Activated T-helper 1 cell treated with anti-CD3 and anti-CD28 coated beads, Interleukin-2, amount 50 U/mL, for 16 hours (primary cell): ENCODE measurements at places on chromosomes 3 and 15.

- no peak for DNase-seq
These were observed 5.5 kb downstream of the SSUH2 start for GRCh38 chr3:8638994-8639658.

GRCh38 chr3:121594850-121595249 is 1.7 kb downstream of the FBXO40 start:
- DNase-seq, result no peak

GRCh38 chr3:123602325-123602724 is 17.5 kb upstream of the HACD2 start:
- no peak for DNase-seq

DNA sequence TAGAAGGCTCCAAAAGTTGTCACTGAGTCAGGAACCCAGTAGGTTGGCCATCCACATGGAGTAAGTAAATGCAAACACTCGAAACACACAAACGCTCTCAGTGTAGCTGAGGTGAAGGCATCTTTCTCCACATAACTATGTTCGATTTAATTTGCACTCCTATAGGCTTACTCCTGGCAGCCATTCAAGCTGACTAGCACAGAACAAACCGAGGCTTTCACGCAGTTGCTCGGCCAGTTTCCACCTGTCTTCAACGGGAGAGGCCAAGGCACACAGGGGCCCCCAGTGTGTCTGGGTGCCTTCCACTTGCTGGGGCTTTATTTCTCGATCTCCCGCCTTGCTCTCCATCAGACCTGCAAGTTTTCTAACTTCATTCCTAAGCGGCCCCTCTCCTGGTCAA is 18.9 kb downstream of the RGMA start:
- DNase-seq, result no peak

- DNase-seq, result no peak
These were observed 666.7 kb upstream of the CADM2 start for GRCh38 chr3:84292128-84292527.

DNA sequence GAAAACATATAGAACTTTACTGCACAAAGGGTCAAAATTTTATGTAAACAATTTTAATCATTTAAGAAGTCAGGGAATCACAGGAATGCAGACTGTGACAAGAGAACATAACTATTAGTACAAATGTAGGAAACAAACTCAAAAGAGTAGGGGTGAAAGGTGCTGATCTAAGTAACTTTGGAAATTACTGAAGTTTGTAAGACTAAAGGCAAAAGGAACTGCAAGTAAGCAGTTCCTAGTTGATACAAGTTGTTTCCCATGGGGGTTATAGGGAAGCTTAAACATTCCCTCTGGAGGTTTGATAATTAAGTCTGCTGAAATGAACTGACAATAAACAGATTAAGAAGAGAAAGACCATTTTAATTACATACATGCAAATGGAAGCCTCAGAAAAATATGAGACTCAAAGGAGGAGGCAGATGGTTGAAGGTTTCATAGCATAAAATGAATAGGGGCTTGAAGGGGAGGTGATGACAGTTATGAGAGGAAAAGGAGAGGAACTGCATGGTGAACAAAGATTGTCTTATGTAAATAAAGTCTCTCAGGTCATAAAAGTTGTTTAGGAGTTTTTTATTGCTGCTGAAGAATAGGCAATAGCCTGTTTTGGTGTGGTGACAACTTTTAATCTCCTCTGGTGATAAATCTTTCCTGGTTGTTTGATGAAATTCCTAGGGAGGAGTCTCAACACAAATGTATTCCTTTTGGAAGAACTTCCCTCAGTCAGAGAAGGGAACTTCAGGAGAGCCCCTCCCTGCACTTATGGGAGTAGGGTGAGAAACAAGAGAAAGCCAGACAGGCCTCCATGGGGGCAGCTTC is 17.1 kb downstream of the SETMAR start:
- no peak for DNase-seq

- DNase-seq, result peak; percentile 23
These were observed 35.4 kb downstream of the ACP3 start for GRCh38 chr3:132352556-132353143.

DNA sequence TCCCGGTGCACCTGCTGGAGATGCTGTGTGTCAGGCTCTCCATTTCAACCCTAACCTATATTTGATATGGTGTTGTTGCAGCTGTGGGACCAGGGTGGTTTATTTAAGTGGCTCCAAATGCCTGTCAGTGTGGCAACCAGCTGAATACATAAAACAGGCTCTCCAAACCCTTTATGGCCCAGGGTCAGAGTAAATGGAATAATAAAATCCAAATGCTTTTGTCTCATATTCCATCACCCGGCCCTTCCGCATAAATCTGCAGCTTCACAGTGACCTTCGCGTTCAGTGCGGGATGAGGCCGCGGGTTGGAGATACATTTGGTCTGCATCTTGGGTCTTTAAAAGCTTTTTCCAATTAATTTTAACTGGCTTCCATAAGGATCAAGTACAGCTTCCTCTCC is 382.1 kb upstream of the NR2F2 start:
- no peak for DNase-seq
